ENCODE measurements at places on chromosomes 3 and 15.

DNA sequence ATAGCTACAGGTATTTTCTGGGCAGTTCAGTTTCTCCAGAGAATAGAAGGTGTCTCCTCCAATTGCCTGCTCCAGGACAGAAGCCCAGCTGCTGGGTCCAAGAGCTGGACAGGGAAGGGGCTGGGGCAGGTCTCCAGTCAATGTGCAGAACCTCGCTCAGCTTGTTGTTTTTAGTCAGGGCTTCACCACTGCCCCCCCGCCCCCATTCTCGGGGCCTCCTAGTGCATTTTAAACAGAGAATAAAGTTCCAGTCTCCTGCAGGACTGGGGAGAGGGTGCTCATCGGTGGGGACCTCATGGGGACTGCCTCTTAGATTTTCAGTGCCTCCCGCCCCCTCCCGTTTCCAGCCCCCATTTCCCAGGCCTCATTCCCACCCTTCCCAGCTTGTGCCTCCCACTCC lies 216.6 kb downstream of the XXYLT1 start:
- no peak for DNase-seq

GRCh38 chr3:46966811-46967210 lies 9.7 kb downstream of the CCDC12 start:
- DNase-seq: no peak

DNA sequence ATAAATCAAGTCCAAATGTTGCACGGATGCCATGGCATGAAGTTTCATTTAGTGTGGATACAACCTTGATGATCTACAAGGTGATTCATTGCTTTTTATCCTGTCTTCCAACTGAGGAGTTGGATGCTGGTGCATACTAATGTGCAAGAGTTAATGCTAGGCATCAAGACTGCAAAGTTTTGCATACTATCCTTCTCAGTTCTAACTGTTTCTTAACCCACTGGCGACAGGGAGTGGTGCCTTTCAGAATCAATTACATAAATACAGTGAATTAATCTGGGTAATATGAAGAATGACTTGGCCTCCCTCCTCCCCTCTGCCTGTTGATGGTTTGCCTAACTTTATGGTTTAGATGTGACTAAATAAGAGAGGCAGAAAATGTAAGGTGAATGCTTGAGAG lies 43.5 kb downstream of the KCNAB1 start:
- DNase-seq: no peak

GRCh38 chr15:74396445-74397238 lies 29.2 kb upstream of the CYP11A1 start:
- DNase-seq: no peak
